Mesendoderm (in vitro differentiated cells): ENCODE measurements at places on chromosomes 5 and 9.

DNA sequence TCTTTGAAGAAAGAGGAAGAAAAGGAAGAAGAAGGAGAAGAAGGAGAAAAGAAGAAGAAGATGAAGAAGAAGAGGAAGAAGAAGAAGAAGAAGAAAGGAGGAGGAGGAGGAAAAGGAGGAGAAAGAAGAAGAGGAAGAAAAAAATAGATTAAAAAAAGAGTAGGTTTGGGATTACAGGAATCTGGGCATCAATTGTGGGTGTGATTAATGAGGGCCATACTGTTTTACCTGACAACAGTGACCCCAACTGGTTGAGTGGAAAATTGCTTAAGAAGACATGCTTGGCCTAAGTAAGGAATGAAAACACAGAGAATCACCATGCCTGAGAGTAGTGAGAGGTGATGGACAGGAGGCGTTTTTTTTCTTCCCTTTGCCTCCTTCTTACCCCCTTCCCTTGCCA, 114.6 kb downstream of the FAM170A start:
- peak; percentile 88 for DNase-seq

GRCh38 chr5:168766426-168766700, 187.2 kb upstream of the PANK3 start:
- no peak for DNase-seq

DNA sequence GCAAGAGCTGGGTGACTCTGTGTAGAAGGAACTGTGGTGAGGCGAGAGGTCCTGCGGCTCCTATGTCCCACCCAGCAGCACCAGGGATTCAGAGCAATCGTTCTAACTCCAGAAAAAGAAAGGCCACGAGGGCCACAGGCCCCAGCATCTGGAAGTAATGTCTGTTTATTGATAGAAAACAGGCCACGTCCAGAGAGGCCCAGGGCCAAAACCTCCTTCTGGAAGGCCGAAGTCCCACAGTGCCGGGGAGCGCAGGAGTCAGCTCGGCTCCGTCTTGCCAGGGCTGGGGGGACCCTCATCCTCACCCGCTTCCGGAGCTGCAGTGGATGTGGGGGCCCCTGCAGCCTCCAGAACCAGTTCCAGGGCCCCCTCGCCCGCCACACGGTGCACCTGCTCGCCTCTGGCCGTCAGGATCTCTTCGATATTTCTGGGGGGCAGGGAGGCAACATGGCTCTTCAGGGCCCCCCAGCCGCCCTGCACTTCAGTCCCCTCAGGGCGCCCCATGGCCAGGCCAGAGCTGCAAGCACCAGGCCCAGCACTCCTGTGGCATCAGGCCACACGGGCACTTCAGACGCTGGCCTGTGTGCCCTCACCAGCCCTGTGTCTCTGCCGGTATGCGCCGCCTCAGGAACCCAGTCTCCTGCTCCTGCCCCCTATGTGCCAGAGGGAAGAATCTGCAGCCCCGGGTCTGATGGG, 1.6 kb downstream of the DNLZ start:
- DNase-seq = no peak

- DNase-seq = no peak
Observed at GRCh38 chr9:137158625-137159024, 11.2 kb downstream of the LRRC26 start.

- DNase-seq = no peak
Observed at GRCh38 chr5:179234563-179235135, 110.6 kb downstream of the ADAMTS2 start.

- no peak for DNase-seq
Observed at GRCh38 chr9:123678038-123678877, 251.7 kb downstream of the DENND1A start.

GRCh38 chr9:136482046-136482792, 621 bp downstream of the SEC16A start:
- DNase-seq = peak; percentile 57

DNA sequence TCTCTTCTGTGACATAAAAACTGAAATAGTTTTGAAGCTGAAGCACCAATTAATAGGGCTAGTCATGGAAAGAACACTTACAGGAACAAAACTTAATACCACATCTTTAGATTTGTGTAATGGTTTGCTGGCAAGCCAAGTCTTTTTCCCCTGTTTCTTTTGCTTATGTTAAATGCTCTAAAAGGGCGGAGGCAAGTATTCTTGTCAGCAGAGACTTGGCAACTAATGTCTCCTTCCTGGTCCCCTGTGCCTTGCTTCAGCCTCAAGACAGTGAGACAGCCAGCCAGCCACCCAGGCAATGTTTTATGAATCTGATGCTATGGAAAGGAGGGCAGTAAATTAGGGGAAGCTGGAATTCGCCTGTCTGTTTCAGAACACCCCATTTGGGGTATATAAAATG, 45.7 kb downstream of the PRRC1 start:
- DNase-seq = no peak
